ENCODE measurements at places on chromosomes 2 and 18.
A peak's percentile ranks its signal among the peaks of the same experiment; 100 is the strongest.

DNA sequence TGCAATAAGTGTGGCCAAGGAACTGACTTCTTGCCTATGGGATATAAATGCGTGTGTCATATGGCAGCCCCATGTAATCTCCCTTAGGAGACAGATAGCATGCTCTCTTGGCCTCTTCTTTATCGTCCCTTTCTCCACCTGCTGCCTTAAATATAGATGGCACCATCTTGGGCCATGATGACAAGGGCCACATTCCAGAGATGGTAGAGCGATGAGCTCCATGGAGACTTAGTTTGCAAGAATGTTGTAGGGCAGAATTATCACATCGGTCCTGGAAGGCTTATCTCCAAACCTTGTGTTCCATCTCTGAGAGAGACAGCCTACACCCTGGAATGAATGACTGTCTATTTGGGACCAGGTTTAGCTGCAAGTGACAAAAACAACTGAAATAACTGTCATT lies 536.7 kb downstream of the TNS1 start:
- no peak for DNase-seq

DNA sequence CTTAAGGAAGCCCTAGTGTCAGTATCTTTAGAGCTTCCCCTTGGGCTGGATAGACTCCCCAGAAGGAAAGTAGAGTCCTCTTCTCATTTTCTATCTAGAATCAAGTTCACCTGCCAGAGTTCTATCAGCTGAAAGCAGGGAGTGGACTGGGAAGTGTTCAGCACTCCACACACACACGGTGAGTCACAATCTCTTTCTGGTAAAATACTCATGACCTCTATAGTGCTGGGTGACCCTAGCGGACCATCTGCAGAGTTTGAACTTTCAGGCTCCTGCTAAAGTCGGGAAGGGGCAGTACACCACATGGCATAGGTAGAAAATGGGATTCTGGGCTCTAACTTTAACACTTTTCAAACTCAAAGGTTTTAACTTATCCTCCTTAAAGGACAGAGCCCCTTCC lies 43.3 kb downstream of the SAP130 start:
- no peak for DNase-seq

- DNase-seq = no peak
Measured at GRCh38 chr2:118350621-118351020, 262.4 kb downstream of the INSIG2 start.

GRCh38 chr2:28915939-28916338 lies 21.5 kb downstream of the WDR43 start:
- no peak for DNase-seq

DNA sequence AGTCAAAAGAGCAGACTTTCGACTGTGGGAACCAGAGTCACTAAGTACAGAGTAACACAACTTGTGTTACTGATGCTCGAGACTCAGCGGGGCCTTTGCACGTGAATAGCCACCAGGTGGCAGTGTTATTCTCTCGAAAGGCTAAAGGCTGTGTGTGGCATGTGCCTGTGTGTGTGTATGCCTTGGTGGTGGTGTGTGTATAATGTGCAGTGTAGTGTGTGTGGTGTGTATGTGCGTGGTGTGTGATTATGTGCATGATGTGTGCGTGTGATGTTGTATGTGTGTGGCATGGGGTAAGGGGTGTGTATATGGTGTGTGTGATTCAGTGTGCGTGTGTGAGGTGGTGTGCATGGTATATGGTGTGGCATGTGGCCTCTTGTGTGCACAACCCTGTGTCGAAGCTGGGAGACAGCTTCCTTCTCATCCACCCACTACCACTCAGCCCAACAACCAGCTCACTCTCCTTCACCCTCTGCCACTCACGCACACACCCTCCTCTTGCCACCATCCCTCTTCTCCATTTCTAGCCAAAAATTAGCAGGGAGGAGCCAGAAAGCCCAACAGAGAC lies 83.0 kb upstream of the ZNF532 start:
- DNase-seq = peak; percentile 71

- no peak for DNase-seq
Measured at GRCh38 chr2:111896024-111896423, 2.4 kb upstream of the MERTK start.

GRCh38 chr2:188845692-188846091 lies 128.5 kb upstream of the COL3A1 start:
- no peak for DNase-seq

GRCh38 chr2:201432038-201432620 lies 19.1 kb downstream of the TRAK2 start:
- DNase-seq = no peak

DNA sequence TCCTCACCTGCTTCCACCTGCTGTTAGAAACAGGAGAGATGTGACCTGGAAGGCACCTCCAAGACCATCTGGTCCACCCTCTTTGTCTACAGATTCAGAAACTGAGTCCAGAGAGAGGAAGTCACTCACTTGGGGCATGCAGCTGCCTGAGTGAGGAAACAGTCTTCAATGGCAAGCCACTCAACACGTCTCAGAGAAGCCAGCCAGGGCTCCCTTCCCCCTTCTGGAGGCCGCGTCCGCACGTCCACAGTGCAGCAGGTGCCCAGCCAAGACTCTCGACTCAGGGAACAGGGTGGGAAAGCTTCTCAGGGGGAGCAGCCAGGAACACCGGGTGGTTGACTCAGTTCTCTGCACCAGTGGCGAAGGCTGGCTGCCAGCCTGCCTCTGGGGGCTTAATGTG lies 201.7 kb downstream of the BCL11A start:
- no peak for DNase-seq

DNA sequence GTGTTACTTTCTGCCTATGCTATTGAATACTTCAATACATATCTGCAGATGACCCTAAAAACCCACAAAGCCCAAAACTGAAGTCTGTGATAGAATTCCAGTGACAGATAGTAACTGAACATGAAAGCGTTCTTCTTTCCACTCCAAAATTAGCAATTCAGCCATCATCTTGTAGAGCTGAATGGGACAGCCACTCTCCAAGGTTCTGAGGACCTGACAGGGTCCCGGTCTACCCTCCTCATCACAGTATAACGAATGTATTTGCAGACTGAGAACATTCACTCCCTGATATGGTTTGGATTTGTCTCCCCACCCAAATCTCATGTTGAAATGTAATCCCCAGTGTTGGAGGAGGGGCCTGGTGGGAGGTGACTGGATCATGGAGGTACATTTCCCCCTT lies 189.5 kb downstream of the MTCL1 start:
- no peak for DNase-seq

DNA sequence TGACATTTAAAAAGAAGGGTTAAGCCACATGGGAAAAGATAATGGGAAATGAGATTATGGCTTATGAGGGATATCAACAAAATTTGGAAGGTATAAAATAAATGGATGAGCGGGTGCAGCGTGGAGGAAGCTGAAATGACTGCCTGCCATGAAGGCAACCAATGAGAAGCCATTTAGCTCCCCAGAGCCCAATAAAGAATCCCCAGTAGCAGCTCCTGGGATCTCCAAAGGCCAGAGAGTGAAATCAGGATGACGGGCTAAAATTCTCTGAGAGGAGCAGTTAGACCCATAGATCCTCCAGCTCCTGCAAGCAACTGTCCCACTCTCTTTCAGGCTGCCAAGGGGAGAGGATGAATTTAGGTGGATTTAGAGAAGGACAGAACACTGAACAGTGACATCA lies 12.9 kb upstream of the MAPRE3 start:
- no peak for DNase-seq

DNA sequence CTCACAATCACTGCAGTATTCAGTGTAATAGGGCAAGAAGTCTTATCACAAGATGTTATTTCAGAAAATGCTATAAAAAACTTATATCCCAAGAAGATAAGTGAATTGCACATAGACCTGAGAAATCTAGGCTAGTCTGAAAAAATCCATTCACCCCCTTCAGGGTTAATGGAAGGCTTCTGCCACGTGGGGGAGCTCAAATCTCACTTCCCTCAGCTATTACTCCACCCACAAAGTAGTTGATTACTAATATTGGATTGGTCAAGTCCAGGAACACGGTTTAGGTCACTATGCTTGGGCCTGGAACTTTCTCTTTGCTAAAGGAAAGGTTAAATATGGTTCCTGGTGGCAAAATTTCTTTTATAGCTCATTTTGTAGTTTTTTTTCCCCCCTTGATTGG lies 51.2 kb upstream of the ADAM23 start:
- peak; percentile 33 for DNase-seq

DNA sequence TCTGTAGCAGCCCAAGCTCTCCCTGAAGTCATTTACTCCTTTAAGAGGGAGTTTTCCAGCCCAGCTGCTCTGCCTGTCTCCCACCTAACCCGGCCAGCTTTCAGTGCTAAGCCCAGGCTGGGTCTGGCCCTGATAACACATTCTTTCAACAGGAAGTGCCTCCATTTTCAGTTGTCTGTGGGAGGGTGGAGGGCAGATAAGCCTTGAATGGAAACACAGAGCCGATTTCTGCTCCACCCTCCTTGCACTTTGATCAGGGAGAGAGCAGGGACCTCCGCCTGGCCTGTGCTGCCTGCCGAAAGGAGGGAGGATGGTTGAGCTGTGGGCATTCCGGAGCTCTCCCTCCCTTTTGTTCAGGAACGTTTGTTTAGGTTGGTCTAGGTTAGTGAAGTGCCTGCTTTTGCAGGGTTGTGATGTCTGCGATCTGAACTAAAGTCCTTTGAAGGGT lies 24.8 kb downstream of the GATA6 start:
- DNase-seq = no peak

GRCh38 chr2:147086715-147087114 lies 758.1 kb upstream of the ACVR2A start:
- no peak for DNase-seq

DNA sequence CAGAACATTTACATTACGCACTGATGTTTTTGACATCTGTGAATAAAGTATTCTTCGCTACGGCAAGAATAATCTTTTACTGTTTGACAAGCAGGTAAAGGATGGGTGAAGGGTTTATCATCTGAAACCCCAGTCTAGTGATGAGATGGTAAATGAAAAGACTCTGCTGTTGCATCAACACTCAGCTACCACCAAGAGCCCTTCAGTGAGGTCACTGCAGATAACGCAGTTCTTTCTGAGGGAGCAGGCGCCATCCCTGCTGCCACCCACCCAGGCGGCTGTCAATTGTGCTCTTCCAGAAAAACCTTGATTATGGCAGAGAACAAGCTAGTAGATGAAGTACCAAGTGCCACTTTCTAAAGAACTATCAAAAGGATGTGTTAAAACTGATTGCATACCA lies 58.7 kb downstream of the ABCG8 start:
- no peak for DNase-seq

- DNase-seq = peak; percentile 91
Measured at GRCh38 chr2:43127208-43127940, 99.0 kb downstream of the ZFP36L2 start.

DNA sequence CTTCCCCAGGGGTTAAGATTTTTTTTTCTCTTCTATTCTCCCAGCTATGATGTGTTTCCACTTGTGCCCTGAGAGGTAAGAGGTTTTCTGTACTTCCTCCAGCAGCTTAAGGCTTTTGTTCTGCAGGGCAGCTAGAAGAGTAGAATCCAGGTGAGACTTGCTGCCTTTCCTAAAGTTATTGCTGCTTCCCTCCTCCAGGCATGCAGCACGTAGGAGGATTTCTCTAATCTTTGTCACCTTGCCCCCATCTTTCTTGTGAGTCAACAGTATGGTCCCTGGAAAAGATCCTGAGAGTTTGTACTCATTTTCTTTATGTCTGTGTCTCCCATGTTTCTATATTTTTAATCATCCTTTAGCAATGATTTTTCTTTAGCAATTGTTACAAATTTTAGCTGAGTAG lies 462.2 kb downstream of the SETBP1 start:
- DNase-seq = no peak
